ENCODE measurements at places on chromosomes 7 and 10.

DNA sequence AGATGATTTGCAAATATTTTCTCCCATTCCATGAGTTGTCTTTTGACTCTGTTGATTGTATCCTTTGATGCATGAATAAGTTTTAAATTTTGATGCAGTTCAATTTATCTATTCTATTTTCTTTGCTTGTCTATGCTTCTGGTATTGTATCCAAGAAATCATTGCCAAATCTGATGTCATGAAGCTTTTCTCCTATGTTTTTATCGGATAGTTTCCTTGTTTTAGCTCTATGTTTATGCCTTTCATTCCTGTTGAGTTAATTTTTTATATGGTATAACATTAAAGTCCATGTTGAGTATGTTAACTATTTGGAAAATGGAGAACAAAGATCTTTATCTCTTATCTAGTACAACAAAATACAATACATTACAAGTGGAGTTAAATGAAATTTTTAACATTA lies 27.6 kb upstream of the VPS41 start:
- DNase-seq: no peak

GRCh38 chr7:155380976-155381851 lies 76.7 kb upstream of the EN2 start:
- no peak for DNase-seq

- DNase-seq: no peak
Measured at GRCh38 chr7:47087866-47088265, 494.0 kb downstream of the TNS3 start.

GRCh38 chr10:103983367-103983911 lies 16.5 kb downstream of the SLK start:
- no peak for DNase-seq

DNA sequence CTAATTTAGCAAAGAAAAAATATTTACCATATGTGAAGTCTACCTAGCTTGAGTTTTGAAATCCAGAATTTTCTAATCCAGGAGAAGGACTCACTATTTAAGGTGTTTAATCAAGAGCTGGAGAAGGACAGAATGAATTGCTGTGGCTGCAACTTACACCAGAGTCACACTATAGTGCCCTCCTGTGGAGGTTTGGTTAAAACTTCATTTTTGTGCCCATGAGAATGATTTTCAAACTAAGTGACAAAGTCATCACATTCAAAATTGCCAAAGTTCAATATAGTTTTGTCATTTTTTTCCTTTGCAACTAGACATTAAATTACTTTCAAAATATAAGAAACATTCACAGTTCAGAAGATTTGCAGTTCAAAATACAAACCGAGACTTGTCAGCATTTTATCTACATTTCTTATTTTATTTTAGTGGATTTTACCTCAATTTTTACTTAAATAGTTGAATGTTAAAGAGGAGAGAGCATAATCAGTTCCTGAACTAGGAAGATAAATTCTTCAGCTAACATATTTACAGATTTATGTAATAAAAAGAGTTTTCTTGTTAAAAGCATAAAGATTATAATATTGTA lies 70.7 kb downstream of the CABCOCO1 start:
- DNase-seq: no peak

DNA sequence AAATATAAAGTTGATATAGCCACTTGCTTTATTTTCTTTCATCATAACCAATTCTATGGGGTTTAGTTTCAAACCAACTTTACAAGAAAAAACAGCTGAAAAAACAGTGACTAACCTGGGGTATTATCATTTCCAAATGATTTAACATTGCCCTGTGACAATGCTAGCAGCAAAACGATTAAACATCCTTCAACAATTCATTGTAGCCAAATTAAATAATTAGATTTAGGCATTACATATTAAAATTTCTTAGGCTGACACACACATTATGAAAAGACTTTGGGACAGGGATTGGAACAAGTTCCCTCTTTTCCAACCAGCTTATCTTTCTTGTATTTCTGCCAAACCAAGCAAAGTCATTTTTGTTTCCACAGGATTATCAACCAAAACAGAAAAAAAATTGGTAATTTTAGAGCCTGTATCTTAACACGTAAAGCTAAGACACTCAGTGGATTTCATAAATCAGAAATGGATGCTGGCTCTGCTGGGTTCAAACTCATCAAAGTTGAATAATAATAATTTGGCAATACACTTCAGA lies 84.0 kb downstream of the SEMA3D start:
- no peak for DNase-seq

DNA sequence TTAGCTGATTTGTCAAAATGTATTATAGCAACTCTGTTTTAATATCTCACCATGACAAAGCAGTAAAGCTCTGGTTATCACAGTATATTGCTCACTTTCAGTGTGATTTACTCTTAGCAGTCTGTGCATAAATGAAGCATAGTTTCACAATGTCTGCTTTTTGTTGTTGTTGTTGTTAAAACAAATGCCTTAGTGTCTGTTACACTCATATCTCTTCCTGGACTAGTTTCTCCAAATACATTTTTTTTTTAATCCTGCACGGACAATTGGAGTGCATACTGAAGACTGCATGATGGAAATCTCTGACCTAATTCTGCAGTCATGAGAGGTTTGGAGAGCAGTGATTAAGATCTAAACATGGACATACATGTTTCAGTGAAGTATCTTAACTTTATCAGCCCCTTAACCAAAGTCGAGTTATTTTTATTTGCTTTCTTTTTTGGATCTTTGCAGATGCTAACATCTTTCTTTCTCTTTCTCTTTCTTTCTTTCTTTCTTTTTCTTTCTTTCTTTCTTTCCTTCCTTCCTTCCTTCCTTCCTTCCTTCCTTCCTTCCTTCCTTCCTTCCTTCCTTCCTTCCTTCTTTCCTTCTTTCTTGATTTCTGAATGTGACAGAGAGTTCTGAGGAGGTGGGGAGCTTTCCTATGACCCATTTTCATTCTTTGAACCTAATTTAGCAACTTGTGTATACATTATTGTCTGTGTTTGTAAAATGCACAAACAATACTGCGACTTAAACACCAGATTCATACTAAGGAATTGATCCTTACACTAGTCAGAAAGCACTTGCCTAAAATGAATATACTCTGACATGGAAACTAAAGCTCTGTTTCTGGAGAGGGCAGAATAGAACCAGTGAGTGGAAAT lies 161.5 kb upstream of the AGR3 start:
- no peak for DNase-seq

GRCh38 chr10:71857934-71858890 lies 7.2 kb upstream of the PSAP start:
- no peak for DNase-seq

GRCh38 chr10:2786251-2786650 lies 281.1 kb upstream of the PFKP start:
- no peak for DNase-seq

DNA sequence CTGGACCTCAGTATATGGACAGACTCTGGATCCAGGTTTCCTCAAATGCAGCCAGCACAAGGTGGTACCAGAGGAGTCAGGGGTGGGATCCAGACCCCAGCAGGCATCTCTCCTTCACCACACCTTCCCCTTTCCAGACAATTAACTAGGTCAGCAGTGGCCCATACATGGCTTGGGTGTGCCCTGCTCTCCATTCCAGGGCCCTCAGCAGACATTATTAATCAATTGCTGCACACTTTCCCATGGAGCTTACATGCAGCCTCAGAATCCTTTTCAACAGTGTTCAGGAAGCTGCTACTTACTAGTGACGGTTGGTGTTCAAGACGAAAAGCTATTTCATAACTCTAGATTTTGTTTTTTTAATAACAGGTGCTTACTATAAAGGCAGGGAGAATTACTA lies 6.0 kb downstream of the COL13A1 start:
- no peak for DNase-seq

- DNase-seq: no peak
Measured at GRCh38 chr7:39952803-39953202, 2.7 kb downstream of the CDK13 start.

- peak; percentile 64 for DNase-seq
Measured at GRCh38 chr10:43203448-43204041, 63.3 kb downstream of the RASGEF1A start.

DNA sequence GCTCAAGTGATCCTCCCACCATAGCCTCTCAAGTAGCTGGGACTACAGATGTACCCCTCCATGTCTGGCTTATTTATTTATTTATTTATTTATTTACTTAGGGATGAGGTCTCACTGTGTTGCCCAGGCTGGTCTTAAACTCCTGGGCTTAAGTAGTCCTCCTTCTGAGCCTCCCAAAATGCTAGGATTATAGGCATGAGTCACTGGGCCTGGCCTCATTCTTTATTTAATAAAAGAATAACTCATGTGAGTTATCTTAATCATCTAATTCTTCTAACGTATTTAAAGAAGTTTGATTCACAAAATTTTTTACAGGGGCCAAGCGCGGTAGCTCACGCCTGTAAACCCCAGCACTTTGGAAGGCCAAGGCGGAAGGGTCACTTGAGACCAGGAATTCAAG lies 8.0 kb upstream of the SLC26A4 start:
- DNase-seq: no peak

- DNase-seq: no peak
Measured at GRCh38 chr7:84274029-84274638, 79.5 kb upstream of the SEMA3A start.

GRCh38 chr10:132163278-132163765 lies 23.4 kb upstream of the DPYSL4 start:
- peak; percentile 76 for DNase-seq

GRCh38 chr10:62652564-62652963 lies 152.0 kb upstream of the ADO start:
- DNase-seq: no peak

DNA sequence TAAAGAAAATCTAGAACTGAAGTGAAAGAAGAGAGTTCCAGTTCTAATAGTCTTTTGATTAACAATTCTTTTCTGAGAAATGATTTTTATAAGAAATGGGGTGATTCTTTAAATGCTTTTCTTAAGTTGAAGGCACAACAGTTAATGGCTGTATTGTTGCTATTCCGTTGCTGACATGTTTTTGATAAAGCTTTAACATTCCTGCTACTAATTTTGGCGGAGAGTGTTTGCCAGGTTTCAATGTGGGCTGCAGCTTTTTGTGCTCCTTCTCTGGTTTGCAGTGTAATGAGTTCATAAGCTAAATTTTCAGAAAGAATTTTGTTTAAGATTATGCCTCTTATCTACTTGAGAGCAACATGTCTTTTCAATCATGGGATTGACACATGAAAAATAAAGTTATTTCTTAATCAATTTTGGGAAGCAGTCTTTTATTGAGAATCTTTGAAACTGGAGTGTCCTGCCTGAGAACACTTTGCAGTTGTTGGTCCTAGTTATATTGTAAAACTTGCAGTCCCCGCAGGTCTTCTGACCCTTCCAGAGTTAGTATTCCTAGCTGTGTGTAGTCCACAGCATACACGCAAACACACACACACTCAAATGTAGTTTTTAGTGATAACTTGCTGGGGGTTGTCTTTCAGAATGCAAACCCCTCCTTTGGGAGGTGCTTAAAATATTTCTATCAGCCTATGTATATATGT lies 56.7 kb downstream of the COL17A1 start:
- DNase-seq: no peak

DNA sequence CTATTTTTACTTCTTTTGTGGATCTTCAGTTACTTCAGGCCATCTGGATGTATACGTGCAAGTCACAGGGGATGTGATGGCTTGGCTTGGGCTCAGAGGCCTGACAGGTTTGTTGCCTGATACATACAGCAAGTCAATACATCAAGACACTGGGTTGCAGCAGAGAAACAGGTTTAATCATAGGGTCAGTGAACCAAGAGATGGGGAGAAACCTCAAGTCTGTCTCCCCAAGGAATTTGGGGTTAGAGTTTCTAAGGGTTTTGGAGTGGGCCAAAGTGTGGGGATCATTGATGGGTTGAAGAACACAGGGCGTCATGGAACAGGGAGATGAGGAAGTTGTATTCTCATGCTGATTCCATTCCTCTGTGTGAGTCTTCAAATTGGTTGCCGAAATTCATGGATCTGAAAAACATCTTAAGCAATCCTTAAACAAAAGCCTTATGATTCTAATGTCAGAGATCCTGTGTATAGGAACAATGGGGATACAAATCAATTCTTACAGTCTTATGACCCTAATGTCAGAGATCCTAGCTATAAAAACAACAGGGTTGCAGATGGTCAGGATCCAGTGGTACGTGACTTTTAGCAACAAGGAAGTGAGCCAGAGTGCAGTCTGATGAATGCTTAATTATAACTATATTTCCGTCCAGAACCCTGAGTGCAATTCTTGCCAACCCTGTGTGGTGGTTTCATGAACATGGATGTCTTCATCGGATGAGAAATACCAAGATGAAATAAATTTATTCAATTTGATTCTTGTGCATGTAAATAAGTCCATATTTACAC lies 18.9 kb downstream of the OTUD1 start:
- DNase-seq: no peak

Data from activated CD8-positive, alpha-beta memory T cell treated with anti-CD3 and anti-CD28 coated beads for 24 hours (primary cell).